Activated T-cell treated with anti-CD3 and anti-CD28 coated beads, Interleukin-2, amount 50 U/mL, for 24 hours (primary cell): ENCODE measurements at places on chromosomes 4 and X.

- no peak for DNase-seq
Observed at GRCh38 chr4:22962295-22962694, 269.6 kb downstream of the GBA3 start.

DNA sequence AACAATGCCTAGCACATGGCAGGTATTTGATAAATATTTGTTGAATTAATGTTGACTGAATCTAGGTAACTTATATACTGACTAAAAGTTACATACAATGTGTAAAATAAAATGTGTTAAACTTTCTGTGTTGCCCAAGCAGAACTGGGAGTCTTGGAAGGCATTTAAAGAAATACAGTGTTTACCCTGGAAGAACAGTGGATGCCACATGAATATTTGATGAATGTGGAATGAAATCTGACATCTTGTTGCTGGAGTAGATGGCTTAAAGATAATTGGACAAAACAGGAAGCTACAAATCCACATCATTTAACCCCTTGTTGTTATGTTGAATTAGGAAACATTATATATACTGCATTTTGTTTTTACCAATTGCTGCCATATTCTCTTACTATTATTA lies 39.9 kb upstream of the SCOC start:
- no peak for DNase-seq

GRCh38 chrX:97787849-97788248 lies 904.1 kb downstream of the RPA4 start:
- no peak for DNase-seq

DNA sequence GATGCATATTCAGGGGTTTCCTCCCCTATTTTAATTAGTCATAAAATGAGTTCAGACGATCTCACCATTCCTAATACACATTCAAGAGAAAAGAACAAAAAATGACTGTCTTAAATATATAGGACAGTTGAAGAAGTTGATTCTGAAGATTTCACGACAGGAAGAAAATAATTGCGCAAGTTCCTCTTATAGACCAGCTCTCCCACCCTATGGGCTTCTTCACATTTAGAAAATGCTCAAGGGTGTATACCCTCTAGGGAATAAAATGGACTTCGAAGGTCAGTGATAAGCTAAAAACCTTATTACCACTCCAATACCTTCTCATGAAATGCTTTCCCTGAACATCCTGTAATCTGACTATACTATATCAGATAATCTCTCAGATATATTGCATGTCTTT lies 149.2 kb upstream of the TEX13C start:
- DNase-seq, result no peak

GRCh38 chr4:168612450-168613135 lies 115.7 kb downstream of the PALLD start:
- DNase-seq, result no peak

- DNase-seq, result no peak
Observed at GRCh38 chr4:98639108-98639507, 19.3 kb downstream of the TSPAN5 start.

DNA sequence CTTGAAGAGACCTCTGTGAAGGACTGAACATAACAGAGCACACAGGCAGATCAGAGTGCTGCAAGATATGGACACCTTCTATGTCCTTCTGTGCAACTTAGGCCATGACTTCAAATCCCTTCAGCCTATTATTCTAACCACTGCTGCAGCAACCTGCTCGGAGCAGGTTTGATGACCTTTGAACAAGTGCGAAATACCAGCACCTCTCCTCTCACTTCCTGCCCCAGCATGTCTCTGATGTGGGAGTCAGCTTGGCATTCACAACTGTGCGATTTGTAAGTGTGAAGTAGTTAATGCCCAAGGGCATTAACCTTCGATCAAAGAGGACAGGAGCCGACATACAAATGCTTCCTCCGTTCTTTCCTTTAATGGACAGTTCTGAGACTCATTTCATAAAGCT lies 1.6 kb upstream of the EXOC1 start:
- DNase-seq, result peak; percentile 38

DNA sequence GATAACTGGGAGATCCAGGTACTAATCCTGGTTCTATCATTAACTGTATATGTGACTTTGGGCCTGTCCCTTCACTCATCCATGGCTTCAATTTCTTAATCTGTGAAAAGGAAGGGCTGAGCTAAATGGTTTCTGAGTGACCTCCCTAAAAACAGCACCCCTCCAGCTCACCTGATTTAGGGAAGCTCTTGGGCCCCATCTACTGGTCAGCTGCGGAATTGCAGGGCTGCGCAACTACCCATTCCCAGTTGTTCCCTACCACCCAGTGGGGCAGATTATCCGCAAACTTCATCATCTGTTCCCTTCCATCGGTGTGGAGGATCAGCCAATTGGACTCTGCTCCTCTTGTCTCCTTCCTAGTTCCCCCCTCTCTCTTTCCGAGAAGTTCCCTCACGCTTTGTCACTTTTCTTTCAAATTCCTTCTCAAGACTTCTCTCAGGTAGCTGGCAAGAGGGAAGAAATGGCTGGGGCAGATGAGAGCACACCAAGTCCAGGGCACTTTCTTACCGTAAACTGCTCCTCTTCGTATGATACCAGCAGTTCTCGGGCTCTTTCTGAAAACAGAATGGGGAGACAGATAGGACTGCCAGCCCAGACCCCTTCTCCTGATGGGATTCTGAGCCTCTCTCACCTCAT lies 5.8 kb downstream of the LAS1L start:
- peak; percentile 75 for DNase-seq

- no peak for DNase-seq
Observed at GRCh38 chr4:114036426-114036825, 57.0 kb upstream of the ARSJ start.

GRCh38 chrX:16903274-16904022 lies 33.3 kb upstream of the RBBP7 start:
- no peak for DNase-seq

- no peak for DNase-seq
Observed at GRCh38 chrX:5681159-5681558, 547.5 kb downstream of the NLGN4X start.

DNA sequence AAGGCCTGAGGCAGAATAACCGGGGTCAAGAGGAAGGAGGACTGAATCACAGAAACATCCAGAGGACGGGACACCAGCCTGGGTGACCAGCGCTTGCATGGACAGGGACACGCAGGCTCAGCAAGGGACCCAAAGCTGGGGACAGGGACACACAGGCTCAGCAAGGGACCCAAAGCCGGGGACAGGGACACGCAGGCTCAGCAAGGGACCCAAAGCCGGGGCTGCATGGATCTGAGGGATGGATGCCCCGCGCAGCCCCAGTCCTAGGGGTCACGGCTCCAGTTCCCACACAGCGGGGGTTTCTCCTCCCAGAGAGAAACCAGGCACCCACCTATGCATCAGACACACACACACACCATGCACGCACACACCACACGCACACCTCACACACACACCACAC lies 32.5 kb downstream of the FAM53A start:
- no peak for DNase-seq

DNA sequence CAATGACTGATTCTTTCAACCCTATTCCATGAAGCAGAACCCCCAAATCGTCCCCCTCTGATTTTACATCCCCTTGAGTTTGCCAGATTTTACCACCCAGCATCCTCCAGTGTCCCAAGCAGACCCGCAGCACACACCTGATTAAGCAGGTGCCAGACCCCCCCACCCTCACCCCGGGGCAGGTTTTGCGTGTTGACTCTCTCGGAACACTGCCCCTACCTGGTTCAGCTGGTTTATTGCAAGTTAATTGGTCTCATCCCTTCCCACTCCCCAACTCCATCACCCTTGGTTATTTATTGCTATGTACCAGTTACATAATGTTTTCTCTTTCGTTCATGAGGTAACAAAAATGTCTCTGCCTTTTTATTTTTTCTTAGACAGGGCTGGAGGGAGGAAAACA lies 258.4 kb downstream of the BCOR start:
- DNase-seq, result no peak

DNA sequence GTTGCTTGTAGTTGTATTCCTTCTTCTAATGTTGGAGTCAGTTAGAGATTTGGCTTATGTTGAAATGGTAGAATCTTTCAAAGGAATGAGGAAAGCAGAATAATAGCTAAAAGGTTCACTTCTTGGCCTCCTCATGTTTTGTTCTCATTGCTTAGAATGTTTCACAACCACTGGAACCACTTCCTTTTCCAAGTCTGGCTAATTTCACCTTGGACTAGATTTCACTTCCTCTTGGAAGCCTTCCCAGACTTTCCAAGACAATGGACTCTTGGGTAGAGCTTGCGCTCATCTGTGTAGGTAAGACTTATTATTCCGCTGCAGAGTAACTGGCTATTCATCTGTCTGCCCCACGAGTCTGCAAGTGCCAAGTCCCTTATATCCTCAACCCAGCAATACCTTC lies 8.3 kb downstream of the SPATA18 start:
- DNase-seq, result no peak

DNA sequence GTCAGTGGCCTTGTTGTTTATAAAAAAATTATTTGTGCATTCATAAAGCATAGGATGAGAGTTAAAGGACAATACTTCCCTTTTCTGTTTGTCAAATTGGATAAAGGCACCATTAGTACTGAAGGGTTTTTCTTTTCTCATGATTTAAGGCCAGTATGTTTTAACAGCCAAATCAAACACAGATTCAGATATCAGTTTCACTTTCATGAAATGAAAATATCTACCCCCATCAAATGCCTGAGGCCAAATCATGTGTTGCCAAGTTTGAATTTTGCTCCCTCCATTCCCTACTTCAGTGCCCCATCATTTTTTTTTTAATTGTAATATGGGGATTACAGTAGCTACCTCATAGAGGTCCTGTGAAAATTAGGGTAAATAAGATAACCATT lies 745.9 kb downstream of the RPA4 start:
- DNase-seq, result no peak

GRCh38 chr4:67660418-67660817 lies 40.5 kb downstream of the UBA6 start:
- no peak for DNase-seq

DNA sequence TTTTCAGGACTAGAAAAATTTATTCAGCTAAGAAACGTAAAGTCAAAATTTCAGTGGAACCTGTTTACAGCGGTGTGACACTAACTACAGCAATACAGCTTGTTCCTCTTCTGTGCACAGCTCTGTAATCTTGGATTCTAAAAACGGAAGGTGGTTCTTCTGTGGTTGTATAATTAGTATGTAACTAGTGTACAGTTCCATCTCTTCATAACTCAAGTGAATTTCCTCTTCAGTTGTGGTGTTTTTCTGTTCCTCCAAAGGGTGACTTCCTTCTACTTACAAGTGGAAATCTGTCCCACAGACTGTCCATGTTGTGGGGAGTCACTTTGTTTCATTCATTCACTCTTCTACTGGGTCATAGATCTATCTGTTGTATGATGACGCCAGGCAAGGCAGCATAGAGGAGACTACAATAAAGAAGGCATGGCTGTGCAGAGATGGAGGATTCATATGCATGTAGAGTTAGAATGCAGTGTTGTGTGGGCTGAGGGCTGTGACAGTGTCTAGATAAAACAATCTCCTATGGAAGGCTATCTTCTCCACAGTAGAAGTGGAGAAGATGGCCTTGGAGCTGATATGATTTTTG lies 5.4 kb downstream of the DAPP1 start:
- no peak for DNase-seq

- no peak for DNase-seq
Observed at GRCh38 chr4:87560802-87561201, 31.6 kb upstream of the SPARCL1 start.

DNA sequence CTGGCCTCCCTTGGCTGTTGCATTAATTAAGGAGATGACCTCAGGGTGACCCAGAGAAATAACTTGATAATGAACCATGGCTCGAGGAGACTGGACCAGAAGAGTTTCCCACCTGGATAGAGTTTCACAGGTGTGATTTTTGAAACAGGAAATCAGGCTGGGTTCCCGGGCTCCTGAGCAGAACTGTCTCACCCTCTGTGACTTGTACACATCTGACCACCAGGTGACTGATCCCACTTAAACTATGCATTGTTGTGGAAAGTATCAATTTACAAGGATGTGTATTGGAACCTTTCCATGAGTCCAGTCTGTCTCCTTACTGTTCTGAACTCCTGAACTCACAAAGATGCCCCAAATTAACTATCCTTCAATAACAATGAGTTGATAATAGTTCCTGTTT lies 220.3 kb downstream of the PTTG2 start:
- no peak for DNase-seq

DNA sequence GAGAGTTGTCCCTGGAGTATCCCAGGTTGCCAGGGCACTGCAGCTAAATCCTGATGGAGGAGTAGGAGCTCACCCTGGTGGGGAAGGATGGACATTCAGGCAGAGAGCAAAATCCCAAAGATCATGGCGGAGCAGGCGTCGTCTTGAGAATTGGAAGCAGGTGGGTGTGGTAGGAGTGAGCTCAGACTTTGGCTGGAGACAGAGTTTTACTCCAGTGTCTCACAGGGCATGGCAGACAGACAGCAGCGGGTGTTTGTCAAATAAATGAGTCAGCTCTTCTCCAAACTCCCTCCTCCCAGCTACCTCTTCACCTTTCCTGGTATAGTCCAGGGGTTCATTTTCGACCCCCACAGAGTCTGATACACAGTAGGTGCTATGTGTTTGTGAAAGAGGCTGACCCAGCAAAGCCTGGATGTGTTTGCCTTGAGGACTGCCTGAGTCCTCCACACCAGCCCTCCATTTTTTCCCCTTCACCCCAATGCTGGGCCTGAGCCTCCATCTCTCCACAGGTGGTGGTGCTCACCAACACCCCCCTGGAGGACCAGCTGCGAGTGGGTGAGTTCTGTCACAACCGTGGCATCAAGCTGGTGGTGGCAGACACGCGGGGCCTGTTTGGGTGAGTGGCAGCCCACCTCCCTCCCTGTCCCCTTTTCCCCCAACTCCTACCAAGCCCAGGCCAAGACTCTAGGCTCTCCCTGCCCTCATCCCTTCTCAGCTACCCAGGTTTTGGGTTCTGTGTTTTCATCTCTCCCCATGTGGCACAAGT lies 6.9 kb downstream of the UBA1 start:
- no peak for DNase-seq
